ENCODE measurements at places on chromosomes 6 and 20. TPM values are rescaled to one million over a fixed set of nuclear protein-coding genes. Genes with fewer than 3 reads are reported as not detected.
A peak's percentile ranks its signal among the peaks of the same experiment; 100 is the strongest.

GPR6 gene
- total RNA-seq: not detected

DNA sequence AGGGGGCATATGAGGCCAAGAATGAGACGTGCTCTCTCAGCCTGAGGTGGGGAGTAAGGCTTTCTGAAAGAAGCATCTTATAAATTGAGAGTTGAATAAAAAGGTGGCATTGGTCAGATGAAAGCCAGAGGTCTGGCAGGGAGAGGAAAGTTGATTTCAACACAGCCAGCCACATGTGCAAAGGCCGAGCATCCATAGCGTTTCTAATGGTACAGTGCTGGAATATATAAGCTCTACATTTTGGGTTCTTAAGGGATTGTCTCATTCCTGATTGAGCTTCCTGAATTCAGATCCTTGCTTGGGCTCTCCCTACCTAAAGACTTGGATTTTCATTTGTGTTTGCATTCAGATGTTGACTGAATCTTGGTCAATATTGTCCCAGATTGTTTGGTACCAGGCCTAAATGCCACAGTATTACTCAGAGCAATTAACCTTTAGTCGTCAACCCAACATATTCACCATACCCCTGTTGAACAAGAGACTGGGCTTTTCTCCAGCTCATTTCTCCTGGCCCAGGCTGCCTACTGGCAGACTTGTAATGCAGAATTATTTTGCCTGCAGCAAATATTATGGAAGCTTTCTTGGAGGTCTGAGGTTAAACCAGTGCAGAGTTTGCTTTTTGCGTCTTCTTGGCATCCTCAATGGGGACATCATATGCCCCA lies 14.5 kb upstream of the BCAS1 start:
- H3K27ac ChIP-seq: no peak overlapping the region
- DNase-seq: no peak
- H3K4me3 ChIP-seq: no peak overlapping the region
- no peaks in the 10 kb centered on the region for H3K36me3 ChIP-seq
- no peaks in the 10 kb centered on the region for H3K27me3 ChIP-seq

GATA5 gene
- 0.27 TPM for total RNA-seq

GRCh38 chr20:45921337-45922189 lies 9.6 kb upstream of the PLTP start:
- no peak overlapping the region for H3K4me3 ChIP-seq
- peaks cover 26% of the 10 kb centered on the region for H3K4me1 ChIP-seq
- no peaks in the 10 kb centered on the region for H3K36me3 ChIP-seq
- H3K27ac ChIP-seq: no peak overlapping the region

DNA sequence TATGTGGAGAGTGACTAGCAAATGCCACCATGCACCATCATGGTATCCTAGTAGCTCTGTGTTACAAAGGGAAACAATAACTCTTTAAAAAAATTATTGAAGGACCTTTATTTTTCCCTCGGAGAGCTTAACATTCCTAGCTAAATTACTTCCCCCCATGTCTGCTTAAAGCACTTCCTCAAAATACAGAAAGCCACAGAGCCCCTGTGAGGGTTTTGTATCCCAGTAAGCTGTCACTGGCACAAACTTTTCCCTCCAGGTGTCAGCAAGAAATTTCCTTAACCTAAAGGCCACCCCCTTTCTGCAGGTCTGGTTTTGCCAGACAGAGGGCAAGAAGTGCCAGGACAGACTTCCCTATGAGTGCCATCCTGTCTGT lies 340.0 kb upstream of the PRDM1 start:
- H3K4me3 ChIP-seq: no peak overlapping the region
- no peaks in the 10 kb centered on the region for H3K36me3 ChIP-seq
- H3K27ac ChIP-seq: no peak overlapping the region
- DNase-seq: no peak
- H3K27me3 ChIP-seq: no peaks in the 10 kb centered on the region

DNA sequence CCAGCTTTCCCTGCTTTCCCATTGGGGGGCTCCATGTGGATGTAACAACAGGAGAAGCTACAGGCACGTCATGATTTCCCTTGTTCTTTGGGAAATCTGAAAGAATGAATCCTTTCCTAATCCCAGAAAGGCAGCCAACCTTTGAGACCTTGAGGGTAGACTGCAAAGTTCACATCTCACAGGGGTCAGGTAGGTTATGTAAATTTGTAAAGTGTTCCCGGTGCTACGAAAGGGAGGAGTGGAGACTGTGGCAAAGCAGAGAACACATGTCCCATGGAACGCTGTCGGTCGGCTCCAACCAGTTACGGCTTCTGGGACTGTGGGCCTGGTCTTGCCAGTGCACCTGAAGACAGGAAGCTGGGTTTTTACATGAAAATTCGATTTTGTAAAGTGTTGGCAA lies 85.1 kb downstream of the RSPH3 start:
- no peaks in the 10 kb centered on the region for H3K36me3 ChIP-seq
- H3K27me3 ChIP-seq: no peaks in the 10 kb centered on the region

HLA-DOB gene
- total RNA-seq: not detected

DNA sequence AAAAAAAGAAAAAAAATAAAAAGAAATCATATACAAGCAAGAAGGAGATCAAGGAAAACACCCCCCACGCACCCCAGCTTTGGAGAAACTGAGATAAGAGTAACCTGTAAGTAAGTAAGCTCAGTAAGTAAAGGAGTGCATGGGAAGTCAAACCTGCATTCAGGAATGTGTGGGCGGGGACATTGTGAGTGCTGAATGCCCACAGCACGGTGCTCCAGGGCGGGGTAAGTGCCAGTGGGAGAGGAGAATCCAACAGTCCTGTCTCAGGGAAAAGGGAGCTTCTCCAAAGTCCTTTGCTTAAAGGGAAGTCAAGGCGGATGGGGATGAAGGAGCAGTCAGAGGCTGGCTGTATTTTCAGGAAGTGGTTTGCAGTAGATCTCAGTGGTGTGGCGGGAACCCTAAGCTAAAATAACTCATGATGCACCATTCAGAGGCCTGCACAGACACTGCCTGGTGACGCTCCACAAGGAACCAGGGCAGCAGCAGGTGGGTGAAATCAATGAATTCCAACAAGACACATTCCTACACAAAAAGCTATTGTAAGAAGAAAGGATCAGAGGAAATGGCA lies 368.0 kb downstream of the QKI start:
- no peak for DNase-seq
- no peaks in the 10 kb centered on the region for H3K27me3 ChIP-seq
- no peak overlapping the region for H3K27ac ChIP-seq
- no peaks in the 10 kb centered on the region for H3K4me1 ChIP-seq

CAP2 gene
- total RNA-seq: 20.8 TPM

DNA sequence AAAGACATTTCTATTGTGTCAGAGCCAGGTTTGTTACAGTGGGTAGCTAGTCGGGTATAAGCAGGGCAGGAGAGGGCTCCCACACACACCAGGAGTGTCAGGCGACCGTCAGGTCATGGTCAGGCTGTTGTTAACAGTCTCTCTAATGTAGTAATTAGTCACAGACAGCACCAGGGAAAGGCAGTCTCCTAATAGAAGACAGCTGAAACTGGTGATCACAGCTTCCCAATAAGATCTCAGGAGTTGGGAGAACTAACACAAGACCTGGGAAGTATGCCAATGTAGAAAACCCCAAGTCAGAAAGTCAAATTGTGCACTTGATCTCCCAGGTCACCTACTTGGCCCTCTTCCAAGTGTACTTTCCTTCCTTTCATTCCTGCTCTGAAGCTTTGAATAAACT lies 53.0 kb upstream of the GPR6 start:
- no peaks in the 10 kb centered on the region for H3K36me3 ChIP-seq
- no peaks in the 10 kb centered on the region for H3K4me1 ChIP-seq
- no peak overlapping the region for H3K4me3 ChIP-seq
- no peak for DNase-seq

DNA sequence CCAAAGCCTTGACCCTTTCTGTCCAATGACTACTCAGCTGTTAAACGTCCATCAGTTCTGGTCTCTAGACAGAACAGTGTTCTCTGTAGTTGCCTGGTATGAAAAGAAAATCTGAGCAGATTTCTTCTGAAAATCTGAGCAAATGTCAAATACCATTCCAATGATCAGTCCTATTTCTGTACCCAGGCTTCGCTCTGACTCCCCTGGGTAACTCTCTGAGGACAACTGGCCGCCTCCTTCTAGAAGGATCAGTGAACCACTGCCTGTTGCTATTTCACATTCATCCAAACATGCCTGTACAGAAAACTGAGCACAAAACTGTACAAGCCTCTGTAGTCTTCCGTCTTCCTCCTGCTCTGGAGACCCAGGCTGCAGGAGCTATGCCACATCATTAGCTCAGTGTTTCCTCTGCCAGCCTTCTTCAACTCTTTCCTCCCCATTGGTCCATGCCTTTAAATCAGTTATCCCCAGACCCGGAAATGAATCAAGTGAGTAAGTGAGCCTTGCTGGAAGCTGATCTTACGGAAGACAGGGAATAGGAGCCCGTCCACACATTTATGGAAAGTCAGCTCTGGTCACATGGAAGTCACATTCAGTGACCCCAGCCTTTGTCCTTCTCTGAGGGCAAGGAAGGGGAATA lies 63.3 kb downstream of the DAAM2 start:
- H3K27me3 ChIP-seq: no peaks in the 10 kb centered on the region
- H3K27ac ChIP-seq: peak overlapping the region; percentile 72
- peaks cover 23% of the 10 kb centered on the region for H3K36me3 ChIP-seq

DNA sequence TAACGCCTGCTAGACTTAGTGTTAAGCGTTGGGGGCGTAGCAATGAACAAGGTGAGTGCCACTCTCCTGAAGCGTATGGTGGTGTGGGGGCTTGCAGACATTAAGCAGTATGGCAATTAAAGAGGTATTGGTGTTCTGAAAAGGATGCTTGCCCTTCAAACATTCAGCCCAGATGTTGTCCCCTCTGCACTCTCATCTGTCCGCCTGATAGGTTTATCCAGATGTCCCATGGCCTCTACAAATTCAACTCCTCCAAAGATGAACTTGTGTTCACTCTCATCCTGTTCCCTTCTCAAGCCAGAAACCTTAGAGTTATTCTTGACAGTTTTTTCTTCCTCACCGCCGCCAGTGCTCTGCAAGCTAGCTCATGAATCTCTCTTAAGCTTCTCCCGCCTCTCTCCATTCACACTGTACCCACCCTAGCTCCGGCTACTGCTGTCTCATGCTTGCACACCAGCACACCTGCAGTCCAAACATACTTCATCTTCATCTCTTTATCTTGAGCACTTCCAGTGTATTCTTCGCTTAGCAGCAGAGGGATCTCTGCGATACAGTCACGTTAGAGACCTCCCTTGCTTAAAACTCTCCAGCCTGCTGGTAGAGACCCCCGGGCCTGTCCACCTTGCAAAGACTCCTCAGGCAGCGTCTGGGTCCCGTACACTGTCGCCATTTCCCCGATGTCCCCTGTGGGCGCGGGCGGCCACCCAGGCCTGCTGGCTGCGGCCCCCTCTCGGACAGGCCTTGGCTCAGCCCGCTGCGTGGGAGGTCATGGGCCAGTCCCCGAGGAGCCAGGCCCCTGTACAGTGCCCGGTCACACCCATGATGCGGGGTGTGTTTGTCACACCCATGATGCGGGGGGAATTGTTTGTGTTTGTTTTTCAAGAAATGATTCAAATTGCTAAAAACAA lies 962 bp downstream of the DDX27 start:
- H3K4me1 ChIP-seq: peaks cover 14% of the 10 kb centered on the region
- H3K36me3 ChIP-seq: peaks cover 25% of the 10 kb centered on the region
- DNase-seq: no peak
- no peaks in the 10 kb centered on the region for H3K27me3 ChIP-seq

DNA sequence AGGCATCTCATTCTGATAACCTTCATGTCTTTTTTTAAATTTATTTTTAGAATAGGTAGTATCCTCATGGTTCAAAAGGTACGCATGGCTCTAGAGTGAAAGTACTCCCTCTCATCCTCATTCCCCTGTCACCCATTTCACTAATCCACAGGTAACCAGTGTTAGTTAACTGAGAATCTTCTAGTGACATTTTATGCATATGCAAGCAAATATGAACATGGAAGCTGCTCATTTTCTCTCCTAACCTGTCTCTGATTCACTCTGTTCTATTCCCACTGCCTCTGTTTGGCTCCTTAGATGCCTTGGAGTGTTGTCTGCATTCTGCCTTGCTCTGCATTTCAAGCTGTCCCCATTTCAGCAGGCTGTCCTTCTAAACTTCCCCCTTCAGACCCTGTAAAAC lies 4.5 kb downstream of the NCOA7 start:
- no peaks in the 10 kb centered on the region for H3K27me3 ChIP-seq
- DNase-seq: no peak
- H3K4me3 ChIP-seq: no peak overlapping the region
- H3K36me3 ChIP-seq: no peaks in the 10 kb centered on the region

- H3K4me1 ChIP-seq: no peaks in the 10 kb centered on the region
- no peak overlapping the region for H3K4me3 ChIP-seq
Measured at GRCh38 chr20:32614772-32615171, 29.6 kb upstream of the NOL4L start.

- no peak for DNase-seq
- no peak overlapping the region for H3K4me3 ChIP-seq
- no peaks in the 10 kb centered on the region for H3K27me3 ChIP-seq
- H3K4me1 ChIP-seq: no peaks in the 10 kb centered on the region
- H3K27ac ChIP-seq: no peak overlapping the region
- H3K36me3 ChIP-seq: no peaks in the 10 kb centered on the region
Measured at GRCh38 chr6:52157301-52157941, 28.8 kb upstream of the IL17A start.

OR2H2 gene
- not detected for total RNA-seq
